Tibial nerve (tissue), 4 donors: ENCODE measurements at places on chromosomes 12 and 14.

GRCh38 chr14:55869397-55870049 is 248.7 kb upstream of the PELI2 start:
- DNase-seq, result no peak

DNA sequence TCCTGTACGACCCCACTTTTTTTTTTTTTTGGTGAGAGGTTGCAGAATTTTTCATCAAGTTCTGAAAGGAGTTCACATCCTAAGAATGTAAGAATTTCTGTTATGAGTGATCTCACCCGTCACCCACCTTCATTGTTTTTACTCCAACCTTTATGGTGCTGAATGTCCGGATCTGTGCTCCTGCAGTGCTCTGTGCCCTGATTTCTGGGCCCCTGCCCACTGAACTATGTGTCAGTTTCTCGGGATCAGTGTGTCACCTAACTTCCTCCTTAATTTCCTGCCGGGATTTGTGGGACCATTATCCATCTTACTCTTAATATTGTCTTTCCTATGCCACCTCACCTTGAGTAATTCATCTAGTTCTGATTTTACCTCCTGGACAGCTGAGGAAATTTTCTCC is 11.6 kb downstream of the RASSF8 start:
- DNase-seq, result no peak

- no peak for DNase-seq
Observed at GRCh38 chr12:89411846-89412245, 59.5 kb upstream of the DUSP6 start.

GRCh38 chr14:98705871-98706300 is 566.1 kb downstream of the BCL11B start:
- DNase-seq, result no peak

DNA sequence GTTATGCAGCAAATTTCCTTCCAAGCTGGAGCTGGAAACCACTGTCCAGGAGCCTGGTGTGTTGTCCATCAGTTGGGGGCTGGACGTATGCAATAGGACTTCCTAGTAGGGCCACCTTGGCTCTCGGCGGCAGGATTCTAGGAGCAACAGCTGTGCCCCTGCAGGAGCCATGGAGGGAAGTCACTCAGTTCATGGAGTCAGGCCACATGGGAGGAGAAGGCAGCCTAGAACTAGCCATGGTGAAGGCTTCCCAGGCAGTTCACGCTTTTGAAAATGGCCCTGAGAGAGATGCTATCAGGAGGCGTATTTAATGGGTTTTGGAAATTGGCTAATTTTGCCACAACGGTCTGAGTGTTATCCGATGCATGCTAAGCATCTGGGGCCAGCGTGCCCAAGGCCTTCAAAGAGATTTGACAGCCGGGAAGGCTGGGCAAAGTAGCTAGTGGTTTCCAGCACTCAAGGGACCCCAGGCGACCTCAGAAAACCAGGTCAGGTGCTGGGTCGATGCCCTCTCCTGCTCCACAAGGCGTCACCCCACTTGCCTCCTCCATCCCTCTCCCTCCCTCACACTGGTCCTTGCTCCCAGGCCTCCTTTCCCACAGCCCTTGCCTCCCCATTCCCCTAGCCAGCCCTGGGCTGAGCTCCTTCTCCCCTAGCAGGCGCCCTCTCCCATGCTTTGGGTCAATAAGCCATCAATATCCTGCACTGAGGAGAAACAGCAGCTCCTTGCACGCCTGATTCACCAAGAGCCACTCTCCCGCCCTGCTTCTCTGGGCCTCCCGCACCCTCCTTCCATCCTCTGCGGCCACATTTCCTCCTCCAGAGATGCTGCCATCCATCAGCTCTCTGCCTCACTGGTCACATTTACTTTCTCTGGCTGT is 30.9 kb upstream of the SYNDIG1L start:
- no peak for DNase-seq

- no peak for DNase-seq
Observed at GRCh38 chr14:54788701-54789100, 113.9 kb downstream of the GCH1 start.

GRCh38 chr14:101374373-101375338 is 186.6 kb upstream of the DIO3 start:
- no peak for DNase-seq

DNA sequence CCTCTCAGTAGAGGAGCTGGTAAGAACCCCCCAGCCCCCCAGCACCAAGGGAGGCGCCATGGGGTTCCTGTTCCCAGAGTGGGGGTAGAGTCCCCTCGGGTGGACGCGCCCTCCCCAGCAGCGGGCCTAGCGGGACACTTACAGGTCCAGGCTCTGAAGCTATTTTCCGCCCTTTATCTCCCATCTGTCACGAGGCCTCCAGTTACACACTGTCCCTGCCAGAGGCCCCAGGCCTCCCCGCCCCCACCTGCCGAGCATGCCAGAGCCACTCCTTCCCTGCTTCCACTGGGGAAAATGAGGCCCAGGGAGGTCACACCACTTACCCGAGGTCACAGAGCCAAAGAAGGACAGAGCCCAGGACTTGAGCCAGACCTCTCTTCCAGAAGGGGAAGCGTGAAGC is 3.1 kb downstream of the C14orf180 start:
- peak; percentile 12 for DNase-seq

- no peak for DNase-seq
Observed at GRCh38 chr14:30532264-30532663, 26.7 kb upstream of the G2E3 start.

DNA sequence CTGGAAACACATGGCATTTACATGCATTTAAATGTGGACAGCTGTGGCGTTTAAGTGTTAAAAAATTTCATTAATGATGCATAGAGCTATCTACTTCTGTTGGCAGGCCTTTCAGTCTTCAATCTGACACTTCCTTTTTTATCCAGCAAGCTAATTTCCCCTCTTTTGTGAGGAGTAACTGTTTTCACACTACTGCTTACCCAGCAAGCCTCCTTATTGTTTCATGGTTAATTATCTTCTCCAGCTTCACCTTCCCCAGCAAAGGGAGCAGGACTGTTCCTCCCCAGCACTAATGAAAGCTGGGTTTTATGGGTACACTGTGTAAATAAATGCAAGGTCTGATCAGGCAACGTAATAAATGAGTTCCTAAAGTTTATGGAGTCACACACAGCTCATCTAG is 129.4 kb upstream of the NPAS3 start:
- no peak for DNase-seq

- DNase-seq, result no peak
Observed at GRCh38 chr12:132262256-132263060, 66.9 kb downstream of the GALNT9 start.

GRCh38 chr14:31118892-31119291 is 88.7 kb downstream of the HECTD1 start:
- DNase-seq, result no peak
